CMK (cell line): ENCODE measurements at places on chromosomes 3 and 15.

GRCh38 chr3:124878561-124879336, 8.4 kb downstream of the ITGB5 start:
- peak; percentile 51 for DNase-seq

GRCh38 chr3:37903320-37903719, 41.6 kb downstream of the CTDSPL start:
- DNase-seq = no peak

GRCh38 chr3:127339928-127340861, 52.3 kb upstream of the PRR20G start:
- no peak for DNase-seq

- peak; percentile 8 for DNase-seq
Measured at GRCh38 chr3:143775459-143775858, 72.8 kb downstream of the SLC9A9 start.

DNA sequence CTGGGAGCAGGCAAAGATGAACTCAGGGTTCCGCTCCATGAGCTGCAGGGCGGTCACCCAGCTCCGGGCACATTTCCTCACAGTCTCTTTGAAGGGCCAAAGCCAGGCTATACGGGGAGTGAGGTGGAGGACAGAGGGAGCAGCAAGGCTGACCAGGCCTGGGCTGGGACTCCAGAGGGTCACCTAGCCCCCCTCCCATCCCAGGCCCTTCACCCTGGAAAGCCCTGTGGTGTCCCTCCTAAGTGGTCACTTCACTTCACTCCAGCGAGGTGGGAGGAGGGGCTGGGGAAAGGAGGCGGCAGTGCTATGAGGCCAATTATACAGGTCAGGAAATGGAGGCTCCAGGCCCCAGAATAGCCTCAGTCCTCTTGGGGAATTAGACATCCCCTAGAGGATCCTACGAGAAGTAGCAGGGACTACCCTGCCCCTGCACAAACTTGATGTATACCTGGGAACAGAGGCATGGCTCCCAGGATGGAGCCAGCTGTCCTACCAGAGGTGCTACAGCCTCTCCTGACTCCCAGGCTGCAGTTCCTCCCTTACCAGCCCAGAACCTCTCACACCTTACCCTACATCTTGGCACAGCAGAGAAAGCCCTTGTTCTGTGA, 5.7 kb downstream of the MAN2C1 start:
- DNase-seq = no peak

DNA sequence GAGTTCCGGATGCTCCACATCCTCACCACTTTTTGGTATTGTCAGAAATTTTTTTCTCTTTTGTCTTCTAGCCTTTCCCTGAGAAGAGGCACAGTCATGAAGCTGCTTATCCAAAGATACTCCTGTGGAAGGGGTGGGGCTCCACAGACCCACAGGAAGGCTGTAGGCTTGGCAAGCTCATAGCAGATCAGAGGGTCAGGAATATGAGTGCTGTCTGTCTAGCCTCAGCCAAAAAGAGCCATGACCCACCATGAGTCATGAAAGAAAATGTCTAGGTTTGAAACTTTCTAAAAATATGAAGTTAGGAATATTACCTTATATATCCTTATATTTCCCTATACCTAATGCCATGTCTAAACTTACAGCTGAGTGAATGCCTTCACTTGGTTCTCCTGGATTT, 118.2 kb upstream of the THBS1 start:
- DNase-seq = no peak

DNA sequence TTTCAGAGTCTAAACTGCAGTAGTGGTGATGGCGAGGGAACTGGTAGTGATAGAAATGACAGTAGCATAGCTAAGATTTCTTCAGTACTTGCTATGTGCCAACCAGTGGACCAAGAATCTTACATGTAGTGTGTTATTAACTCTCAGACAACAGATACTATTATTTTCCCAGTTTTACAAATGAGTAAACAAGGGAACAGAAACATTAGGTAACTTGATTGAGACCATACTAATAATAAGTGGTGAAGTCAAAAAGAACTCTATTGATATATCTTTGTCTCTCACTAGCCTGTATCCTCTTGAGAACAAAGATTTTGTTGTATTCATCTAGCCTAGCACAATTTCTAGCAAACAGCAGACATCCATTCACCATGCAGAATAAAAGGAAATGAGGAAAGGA, 250.1 kb downstream of the ZBTB20 start:
- no peak for DNase-seq

DNA sequence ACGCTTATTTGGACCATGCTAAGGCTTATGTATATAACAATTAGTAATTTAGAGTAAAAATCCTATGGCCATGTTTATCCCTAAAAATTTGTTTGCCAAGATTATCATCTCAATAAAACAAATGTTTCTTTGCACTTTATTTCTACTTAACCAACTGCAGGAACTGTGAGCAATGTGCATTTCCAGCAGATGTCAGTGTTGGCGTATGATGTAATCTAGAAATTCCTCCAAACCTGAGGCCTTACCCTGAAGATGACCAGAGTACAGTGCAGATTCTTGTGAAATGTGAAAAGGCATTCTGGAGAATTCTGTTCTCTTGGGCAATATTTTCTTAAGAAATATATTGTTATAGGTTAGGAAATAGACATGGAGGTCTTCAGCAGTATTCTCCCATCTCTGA, 205.9 kb downstream of the MBNL1 start:
- no peak for DNase-seq

GRCh38 chr15:57878573-57878972, 172.1 kb downstream of the POLR2M start:
- DNase-seq = no peak

DNA sequence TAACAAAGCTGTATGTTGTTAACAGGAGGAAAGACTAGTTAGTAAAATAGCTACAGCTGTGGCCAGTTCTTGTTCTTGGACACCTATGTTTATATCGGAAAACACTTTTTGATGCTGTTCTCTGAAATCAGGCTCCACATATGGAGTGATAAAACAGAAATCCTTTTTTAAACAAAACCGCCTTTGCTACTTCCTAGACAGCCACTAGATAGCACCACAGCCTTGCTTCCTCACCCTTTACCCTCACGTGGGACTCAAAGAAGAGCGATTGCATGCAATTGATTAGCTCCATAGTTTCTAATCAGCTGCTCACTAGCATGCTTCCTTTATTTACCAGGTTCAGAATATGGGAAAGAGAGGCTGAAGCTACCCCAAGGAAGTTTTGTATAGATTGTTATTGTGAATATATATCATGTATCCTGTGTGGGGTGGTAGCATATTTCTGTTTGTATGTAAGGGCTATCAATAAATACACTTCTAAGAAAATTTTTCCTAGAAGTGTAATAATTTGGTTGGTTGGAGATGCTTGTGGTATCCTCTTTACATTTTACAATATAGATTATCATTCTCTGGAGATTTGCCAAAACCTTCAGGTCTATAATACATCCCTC, 4.3 kb upstream of the MTFMT start:
- DNase-seq = no peak

DNA sequence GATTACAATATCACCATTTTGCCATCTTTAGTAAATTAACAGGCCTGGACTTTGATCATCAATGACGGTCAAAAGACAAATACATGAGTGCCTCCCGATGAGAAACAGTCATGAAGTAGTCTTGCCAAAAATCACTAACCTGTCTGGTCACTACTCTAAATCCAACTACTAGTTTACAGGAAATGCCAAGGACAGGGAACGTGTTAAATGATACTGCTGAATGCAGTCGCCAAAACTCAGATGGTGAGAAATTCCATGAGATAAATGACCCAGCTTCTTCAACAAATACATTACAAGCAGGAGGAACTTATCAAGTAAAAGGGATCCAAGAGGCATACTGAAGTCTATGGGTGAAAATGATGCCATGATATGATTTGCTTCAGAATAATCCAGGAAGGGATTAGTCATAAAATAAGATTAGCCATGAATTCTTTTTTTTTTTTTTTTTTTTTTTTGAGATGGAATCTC, 35.8 kb upstream of the ATP13A3 start:
- DNase-seq = no peak

GRCh38 chr15:92520914-92521623, 127.4 kb downstream of the ST8SIA2 start:
- no peak for DNase-seq

DNA sequence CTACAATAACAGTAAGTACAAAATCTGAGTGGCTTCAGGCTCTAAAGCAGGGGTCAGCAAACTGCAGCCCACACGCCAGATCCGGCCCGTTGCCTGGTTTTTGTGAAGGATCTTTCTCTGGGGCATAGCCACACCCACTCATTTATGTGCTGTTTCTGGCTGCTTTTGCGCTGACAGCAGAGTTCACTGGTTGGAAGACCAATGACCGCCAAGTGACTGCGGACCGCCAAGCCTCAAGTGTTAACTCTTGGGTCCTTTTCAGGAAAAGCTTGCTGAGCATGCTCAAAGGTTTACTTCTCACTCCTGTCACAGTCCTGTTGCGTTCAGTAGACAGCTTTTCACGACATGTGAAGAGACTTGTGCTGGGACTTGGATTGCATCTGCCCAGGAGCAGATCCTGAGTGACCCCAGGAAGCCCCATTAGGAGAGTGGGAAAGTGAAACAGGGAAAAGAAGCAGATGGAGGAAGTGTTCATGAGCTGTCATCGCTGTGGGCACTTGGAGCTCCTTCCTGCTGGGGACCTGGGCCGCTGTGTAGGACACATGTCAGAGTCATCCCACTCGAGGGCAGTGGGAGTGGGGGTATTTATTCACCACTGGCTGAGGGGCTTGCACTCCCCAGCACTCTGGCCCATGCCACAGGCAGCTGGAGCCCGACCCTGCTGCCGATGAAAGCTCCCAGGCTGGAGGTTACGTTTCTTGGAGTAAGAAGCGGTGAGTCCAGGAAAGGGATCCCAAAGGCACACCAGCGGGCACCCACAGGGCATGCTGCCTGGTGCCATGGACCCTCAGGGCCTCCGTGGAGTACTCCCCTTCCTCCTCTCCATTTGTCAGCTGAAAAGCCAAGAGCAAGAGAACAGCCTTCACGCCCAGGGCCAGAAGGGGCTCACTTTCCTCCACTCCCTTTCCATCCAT, 249.1 kb downstream of the PLCL2 start:
- DNase-seq = no peak

DNA sequence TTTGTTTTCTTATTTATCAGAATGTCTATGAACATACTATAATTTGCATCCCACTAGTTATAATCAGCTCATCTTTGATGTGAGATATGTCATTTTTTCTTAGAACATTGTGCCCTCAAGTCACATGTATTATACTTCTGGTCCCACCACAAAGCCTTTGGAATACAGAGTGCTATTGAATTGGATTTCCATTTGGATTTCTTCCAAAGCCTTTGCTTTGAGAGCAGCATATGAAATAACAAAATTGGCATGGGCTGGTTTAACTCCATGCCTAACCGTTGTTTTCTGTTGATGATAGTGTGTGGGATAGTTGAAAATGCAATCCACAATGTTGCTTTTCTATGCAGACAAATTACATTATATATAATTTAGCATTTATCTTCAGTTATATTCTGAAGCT, 284.5 kb upstream of the PLSCR5 start:
- no peak for DNase-seq

- peak; percentile 66 for DNase-seq
Measured at GRCh38 chr15:74053941-74054529, 28.3 kb downstream of the GOLGA6A start.

DNA sequence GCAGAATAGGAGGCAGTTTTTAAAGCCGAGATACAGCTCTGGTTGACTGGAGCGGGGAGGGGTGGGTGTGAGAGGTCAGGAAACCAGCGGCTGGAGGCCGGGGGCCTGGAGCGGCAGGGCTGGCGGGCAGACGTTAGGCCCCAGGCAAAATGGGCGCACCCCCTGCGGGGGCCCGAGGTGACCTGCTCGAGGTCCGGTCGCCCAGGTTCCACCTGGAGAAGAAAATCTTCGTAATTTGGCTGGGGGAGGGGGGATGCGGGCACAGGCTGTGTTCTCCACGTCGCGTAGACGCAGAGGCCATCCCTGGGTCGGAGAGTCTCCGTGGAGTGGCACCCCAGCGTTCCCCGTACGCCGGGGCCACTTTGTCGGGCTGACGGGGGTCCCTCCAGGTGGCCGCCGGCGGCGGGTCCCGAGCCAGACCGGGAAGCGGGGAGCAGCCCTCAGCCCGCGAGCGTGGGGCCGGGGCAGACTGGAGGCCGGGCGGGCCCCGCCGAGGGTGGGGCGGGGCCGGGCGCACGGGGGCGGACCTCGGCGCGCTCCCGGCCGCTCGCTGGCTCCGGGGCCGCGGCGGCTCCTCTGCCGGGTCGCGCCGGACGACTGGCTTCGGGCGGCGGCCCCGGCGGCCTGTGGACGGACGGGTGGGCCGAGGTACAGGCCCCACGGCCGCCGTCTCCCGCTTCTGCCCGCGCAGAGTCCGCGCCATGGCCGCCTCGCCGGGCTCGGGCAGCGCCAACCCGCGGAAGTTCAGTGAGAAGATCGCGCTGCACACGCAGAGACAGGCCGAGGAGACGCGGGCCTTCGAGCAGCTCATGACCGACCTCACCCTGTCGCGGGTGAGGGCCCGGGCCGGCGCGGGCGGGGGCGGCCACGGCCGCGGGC, at the start of gene CRTC3:
Gene CRTC3 (plus strand): TSS at position 553 of the 879 bp plus-strand sequence. CDS start 149 bp downstream, at position 702.
- no peak for DNase-seq

DNA sequence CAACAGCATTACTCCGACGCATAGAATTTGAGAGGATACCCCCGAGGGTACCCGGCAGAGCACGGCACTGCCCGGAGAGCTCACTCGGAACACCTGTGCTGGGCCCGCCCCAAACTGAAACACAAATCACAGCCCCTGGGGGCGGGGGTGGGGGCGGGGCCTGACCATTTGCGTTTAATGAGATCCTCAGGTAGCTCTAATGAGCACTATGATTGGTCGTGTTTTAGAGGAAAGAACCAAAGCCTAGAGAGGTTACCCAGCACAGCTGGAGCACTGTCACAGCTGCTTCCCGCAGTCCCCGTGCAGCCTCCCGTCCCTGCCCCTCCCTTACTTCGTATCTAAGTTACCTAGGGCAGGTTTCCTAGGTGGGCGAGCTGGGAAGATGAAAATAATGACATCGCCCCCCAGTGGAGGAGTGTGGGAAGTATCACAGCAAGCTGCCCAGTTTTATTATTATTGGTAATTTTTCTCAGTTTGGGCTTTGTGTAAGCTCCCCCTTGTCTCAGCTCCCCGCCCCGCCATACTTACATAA, 187.1 kb downstream of the PDE8A start:
- DNase-seq = no peak

DNA sequence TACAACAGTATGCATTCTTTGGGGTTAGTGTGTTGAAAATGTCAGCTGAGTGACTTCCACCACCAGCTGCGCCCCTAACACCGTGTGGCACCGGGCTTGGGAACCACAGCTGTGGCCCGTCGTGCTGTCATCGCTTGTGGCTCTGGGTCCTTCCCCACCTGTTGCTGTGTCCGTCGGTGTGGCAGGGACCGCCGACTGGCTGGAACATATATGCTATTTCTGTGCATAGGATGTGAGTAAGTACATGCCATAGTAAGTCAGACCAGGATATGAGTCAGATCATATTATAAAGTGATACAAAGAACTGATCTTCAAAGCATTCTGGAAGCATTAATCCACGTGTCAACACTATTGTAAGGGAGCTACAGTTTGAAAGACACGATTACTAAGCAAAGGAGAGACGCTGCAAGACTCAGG, 31.9 kb downstream of the EHD4 start:
- DNase-seq = no peak

DNA sequence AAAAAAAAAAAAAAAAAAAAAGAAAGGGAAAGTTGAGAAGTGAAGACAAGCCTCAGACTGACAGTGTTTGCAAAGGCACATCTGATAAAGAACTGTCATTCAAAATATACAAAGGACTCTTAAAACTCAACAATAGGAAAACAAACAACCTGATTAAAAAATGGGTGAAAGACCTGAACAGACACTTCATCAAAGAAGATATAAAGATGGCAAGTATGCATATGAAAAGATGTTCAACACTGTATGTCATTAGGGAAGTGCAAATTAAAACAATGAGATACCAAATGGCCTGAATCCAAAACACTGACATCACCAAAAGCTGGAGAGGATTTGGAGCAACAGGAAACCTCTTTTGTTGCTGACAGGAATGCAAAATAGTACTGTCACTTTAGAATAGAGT, 48.6 kb downstream of the MCCC1 start:
- DNase-seq = no peak
